ENCODE measurements at places on chromosomes 3 and 15.

- DNase-seq = no peak
These were observed 15.8 kb downstream of the ISG20 start for GRCh38 chr15:88654430-88655102.

- no peak for DNase-seq
These were observed 116.6 kb downstream of the TRIM42 start for GRCh38 chr3:140794507-140794906.

DNA sequence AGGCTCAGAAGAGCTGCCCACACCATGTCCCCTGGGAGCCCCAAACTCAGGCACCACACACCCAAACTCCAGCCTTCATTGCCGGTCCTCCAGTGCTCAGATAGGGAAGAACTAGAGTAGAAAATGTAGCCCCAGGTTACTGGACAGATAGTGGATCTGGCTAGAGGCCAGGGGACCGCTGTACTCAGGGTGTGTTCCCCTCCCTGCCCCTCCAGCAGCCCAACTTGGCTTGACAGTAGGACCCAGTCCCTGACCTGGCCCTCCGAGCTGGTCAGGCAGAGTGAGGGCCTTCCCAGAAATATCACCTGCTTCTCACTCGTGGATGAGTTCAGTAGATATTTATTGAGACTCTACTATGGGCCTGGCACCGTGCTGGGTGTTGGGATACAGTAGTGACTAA is 100.0 kb downstream of the CORO2B start:
- DNase-seq = no peak

DNA sequence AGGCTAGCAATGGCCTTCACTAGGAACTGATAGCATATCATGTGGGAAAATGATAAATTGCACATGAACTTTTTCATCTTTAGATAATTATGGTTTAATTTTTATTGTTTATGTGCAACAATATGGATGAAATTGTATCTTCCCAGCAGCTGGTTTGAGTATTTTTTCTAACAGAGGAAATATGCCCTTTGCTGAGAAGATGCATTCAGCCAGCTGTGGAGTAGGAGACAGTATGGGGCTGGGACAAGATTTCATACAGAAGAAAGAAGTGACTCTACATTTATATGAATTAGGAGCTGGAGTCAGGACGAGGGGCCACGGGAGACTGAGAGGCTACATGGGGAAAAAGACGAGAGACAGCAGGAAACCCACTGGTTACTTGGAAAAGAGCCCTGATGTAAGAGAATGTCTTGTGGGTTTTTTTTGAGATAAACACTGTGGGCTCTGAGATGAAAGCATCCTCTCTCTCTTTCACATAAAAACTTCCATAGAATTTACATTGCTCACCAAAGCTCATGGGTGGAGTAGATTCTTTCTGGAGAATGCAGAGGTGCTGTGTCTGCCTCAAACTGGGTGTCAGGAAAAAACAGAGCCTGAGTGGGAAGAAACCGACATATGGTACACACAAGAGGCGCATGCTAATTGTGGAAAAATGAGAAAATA is 115.2 kb upstream of the PDZRN3 start:
- DNase-seq = no peak

GRCh38 chr3:45398178-45398577 is 9.8 kb downstream of the LARS2 start:
- DNase-seq = no peak

DNA sequence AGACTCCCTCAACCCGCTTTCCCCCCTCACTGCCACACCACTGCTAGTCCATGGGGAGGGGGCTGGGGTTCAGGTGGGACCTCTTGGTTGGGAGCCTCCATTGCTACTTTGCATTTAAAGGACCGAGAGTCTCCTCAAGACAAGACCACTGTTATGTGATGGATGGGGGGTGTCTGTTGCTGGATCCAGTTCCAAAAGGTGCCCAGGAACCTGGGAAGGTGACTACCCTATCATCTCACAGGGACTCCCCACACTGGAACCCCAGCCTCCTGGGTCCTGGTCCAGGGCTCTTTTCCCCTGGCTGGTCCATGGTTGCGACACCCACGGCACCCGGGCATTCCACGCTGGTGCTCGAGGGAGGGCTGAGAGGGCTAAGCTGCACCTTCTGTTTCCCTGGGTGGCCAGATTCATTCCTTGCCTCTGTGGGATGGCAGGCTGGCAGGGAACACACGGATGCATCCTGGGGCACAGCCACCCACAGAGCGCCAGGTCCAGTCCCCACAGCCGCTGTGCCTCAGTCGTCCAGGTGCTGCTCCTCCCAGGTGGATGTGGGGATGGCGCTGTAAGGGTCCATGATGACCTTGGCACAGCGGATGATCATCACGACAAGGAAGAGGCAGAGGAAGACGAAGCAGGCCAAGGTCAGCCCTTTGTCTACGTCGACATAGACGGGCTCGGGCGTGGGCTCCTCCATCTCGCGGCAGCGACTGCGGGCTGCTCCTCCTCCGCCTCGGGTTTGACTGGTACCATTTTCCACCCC is 48.6 kb downstream of the FAH start:
- no peak for DNase-seq

DNA sequence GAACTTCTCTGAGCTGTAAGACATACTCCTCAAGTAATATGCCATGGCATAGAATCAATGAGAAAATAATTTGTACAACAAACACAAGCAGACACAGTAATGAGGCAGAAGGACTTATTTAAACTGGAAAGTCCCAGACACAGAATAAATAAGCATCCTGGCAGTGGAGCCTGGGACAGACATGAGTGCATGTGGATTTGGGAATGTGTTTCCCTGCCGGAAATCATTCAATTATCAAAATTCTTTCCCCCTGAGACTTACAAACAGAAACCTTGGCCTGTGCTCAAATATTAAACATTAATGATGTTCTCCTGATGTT is 520.1 kb downstream of the ROBO1 start:
- no peak for DNase-seq

DNA sequence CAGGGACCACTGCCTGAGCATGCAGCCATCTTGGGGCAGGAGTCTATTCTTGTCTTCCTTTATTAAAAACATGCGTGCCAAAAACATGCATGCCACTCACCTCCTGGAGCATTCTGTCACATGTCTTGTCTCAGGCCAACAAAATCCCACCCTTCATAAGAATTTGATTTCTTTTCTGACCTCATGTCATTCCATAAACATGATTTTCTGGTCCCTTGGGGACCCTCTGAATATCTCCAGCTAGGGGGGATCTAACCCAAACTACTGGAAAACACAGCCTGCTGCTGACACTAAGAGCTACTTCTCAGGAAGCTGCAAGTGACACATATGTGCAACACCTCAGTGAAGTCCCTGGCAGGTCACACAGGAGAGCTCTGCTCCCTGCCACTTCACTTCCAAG is 26.8 kb upstream of the NOX5 start:
- DNase-seq = no peak

GRCh38 chr3:126056681-126057500 is 27.0 kb downstream of the SLC41A3 start:
- no peak for DNase-seq

GRCh38 chr15:62209821-62210220 is 44.7 kb upstream of the C2CD4B start:
- DNase-seq = no peak

GRCh38 chr3:65552434-65552833 is 486.3 kb downstream of the MAGI1 start:
- no peak for DNase-seq

GRCh38 chr3:185076219-185076618 is 76.6 kb downstream of the C3orf70 start:
- no peak for DNase-seq

- DNase-seq = no peak
These were observed 361.5 kb upstream of the DPH6 start for GRCh38 chr15:35907511-35907910.

- no peak for DNase-seq
These were observed 61.0 kb downstream of the APBA2 start for GRCh38 chr15:28946803-28947202.

- DNase-seq = no peak
These were observed 486.9 kb upstream of the ADAMTS9 start for GRCh38 chr3:65174713-65175112.

Measured in cerebellar cortex (tissue), 1 donor.